ENCODE measurements at places on chromosomes 16 and 17.

DNA sequence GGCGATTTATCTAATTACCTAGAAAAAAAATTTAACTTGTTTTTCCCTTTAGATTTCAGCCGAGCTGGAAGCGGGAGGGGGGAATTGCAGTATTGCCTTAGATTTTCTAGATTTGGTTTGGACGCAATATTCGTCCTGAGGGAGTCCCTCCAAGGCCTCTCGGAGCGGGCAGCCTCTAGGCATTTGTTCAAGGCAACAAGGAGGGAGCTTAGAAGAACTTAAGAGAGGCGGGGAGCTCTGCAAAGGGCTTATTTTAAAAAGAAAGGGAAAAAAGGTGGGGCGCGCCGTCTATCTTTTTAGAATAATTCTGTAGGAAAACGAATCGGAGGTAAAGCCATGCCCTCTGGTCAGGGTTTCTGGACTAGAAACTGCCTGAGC lies 407 bp upstream of the TMEM94 start:
- DNase-seq = no peak

GRCh38 chr16:77009453-77009852 lies 181.5 kb upstream of the MON1B start:
- DNase-seq = peak; percentile 0

- peak; percentile 42 for DNase-seq
Observed at GRCh38 chr16:87337262-87337771, 20.1 kb upstream of the C16orf95 start.

DNA sequence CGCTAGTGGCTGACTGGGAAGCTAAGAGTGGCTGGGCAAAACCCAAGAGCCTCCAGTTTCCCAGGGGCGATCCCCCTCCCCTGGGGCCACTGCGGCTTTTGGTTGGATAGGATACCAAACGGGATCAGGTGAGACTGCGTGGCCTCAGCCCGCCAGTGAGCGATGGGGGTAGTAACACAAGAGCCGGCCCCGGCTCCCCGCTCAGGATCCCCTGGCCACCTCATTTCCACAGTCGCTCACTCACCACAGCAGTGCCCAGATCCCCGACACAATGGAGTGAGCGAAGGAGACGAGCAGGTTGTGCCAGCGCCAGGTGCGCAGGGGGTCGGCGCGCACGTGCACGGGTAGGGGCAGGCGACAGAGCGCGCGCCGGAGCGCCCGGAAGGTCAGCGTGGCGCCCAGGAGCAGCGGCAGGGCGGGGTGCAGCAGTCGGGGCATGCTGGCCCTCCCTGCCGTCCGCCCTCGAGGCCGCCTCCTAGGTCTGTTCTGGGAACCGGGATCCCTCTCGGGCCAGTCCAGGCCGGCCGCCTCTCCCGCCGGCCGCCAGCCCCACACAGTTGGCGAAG lies 290 bp downstream of the TLCD1 start:
- DNase-seq = no peak

DNA sequence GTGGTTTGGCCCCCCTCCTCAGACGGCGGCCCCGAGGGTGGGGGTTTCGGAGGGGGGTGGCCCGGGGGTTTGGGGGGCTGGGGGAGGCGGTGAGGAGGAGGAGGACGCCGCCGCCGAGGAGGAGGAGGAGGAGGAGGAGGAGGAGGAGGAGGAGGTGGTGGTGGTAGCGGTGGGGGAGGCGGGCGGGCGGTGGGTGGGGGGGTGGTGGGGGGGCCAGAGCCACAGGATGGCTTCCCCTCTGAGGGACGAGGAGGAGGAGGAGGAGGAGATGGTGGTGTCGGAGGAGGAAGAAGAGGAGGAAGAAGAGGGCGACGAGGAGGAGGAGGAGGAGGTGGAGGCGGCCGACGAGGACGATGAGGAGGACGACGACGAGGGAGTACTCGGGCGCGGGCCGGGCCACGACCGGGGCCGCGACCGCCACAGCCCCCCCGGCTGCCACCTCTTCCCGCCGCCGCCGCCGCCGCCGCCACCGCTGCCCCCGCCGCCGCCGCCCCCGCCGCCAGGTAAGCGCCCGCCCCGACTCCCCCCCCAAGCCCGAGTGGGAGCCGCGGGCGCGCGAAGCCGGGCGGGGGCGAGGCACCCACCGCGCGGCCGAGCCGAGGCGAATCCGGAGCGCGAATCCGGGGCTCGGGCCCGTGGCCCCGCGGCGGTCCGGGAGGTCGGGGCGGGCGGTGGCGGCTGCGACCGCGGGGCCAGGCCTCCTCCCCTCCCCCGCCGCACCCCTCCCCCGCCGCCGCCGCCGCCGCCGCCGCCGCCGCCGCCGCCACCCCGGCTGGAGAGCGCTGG lies 3.8 kb upstream of the CHD3 start:
- no peak for DNase-seq

GRCh38 chr17:68446626-68447041 lies 10.7 kb downstream of the WIPI1 start:
- no peak for DNase-seq

DNA sequence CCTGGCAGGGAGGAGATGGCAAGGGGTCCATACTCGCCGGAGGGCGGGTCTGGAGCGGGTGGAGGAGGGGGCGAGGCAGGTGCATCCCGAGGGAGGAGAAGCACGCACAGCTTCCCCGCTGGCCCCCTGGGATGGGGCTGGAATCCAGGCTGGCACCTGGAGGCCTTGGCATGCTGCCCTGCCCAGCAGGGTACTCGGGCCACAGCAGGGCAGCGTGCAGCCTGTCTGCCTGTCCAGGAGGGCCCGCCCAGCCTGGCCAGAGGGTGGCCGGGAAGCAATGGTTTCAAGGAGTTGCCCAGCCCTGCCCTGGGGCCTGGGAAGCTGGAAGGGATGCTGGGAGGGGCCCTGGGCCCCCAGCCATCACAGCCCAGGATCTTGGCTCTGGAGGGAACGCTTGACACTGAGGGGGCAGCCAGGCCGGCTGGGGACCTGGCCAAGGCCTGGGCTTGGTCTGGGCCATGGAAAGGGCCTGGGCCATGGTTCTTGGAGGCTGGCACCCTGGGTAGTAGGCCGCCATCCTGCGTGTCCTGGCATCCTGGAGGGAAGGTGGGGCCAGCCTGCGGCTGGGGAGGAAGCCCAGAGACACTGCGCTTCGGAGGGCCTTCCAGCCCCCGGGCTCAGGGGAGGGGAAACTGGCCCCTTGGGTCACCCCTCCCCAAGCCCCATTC lies 1.1 kb downstream of the GLIS2 start:
- DNase-seq = no peak

GRCh38 chr16:51012396-51012795 lies 138.7 kb downstream of the SALL1 start:
- no peak for DNase-seq

DNA sequence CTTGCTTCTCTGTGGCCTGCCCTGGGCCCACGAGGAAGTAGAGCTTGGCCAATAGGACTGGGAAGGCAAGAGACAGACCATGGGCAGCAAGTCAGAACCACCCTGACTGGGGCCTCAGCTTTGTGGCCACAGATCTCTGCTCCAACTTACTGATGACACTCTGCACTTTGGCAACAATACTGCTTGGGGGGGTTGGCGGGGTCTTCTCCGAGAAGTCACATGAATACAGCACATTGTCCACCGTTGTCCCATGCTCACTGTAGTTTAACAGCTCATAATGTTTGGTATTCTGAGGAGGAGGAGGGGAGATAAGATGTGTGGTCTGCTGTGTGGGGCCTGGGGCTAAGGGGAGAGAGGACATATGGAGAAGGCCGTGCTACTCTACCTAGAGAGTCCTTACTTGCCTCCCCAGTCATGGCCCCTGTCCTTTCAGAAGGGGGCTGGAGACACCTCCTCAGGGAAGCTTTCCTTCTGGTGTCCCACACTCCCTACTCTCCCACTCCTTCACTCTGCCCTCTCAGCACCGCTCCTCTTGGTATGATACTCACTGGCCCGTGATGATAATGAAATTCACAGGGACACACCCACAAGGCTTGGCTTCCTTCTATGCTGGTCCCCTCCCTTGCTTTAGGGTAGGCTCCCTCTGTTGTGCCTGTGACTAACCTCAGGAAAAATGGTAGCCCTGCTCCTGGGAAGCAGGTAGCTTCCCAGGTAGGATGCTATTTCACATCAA lies 4.0 kb upstream of the DHRS13 start:
- DNase-seq = no peak

DNA sequence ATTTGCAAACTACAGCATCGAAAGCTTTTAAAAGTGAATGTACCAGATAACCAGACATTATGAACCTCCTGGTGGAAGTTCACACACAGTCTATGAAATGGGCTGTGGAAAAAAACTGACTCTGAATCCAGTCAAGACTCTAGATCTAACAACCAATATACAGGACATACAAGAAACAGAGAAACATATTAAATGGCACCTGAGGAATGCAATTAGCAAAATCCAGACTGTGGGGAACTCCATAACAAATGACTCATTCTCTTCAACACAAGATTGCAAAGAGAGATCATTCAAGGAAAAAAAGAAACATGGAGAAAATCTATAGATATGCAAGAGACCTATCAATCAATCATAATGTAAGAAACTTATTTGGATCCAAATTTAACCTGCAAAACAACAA lies 119.0 kb downstream of the MYO1D start:
- no peak for DNase-seq

DNA sequence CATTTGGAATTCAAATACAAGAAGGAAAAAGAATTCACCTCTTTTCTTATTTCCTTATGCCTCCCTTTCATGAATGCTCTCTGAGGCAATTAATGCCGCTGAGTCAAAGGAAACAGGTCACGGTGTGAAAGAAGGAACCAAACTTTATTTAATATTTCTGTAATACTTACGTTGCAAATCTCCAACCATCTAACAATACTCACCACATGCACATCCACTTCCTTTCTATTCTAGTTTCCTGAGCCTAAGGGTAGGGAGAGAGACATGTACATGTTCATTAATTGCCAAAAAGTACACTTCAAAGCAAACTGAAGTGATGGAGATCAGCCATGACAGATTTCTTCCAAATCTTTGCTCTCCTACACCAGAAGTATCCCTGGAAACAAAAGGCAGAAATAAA lies 47.9 kb upstream of the HLF start:
- no peak for DNase-seq

DNA sequence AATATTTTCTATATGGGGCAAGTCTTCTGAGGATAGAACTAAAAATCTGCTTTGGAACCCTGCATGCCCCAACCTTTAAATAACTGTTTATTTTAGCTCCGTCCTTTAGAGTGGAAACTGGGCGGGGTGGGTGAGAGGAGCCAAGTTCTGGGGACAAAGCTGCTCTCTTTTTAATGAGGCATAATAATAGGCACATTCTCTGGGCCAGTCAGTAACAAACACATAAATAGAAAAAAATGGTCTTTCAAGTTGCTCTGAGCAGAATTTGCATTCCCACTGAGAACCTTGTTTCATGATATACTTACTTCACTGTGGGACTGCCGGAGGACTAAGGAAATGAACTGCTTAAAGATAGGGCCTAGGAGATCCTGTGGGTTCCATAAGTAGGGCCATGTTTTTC lies 51.5 kb downstream of the KNOP1 start:
- DNase-seq = no peak

All from Jurkat, Clone E6-1 (cell line).